Activated naive CD8-positive, alpha-beta T cell treated with anti-CD3 and anti-CD28 coated beads, Interleukin-2, amount 50 U/mL, for 16 hours (primary cell): ENCODE measurements at places on chromosomes 5 and 9.

GRCh38 chr5:95738072-95738471, 6.9 kb downstream of the RHOBTB3 start:
- no peak for DNase-seq

DNA sequence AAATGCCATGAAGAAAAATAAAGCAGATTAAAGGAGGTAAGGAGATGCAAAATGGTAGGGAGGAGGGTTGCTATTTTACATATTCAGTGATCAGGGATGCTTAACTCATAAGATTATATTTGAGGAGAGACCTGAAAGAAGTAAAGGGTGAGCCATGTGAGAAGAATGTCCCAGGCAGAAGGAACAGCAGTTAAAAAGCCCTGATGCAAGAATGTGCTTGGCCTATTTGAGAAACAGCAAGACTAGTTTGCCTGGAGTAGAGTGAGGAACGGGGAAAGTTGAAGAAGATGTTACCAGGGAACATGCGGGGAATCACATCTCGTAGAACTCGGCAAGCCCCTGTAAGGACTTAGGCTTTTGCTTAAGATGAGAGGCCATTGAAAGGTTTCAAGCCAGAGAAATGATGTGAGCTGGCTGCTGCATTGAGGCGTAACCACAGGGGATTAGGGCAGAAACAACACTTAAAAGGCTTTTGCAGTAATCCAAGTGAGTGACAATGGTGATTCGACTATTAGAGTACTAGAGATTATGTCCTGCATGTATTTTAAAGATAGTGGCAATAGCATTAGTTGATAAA, 198.7 kb downstream of the VPS13A start:
- no peak for DNase-seq

GRCh38 chr9:107644733-107645463, 155.3 kb upstream of the KLF4 start:
- no peak for DNase-seq

- no peak for DNase-seq
These were observed 275.4 kb downstream of the EPB41L4A start for GRCh38 chr5:112143690-112144089.

- DNase-seq: no peak
These were observed 179.0 kb downstream of the ROR2 start for GRCh38 chr9:91771027-91771426.

DNA sequence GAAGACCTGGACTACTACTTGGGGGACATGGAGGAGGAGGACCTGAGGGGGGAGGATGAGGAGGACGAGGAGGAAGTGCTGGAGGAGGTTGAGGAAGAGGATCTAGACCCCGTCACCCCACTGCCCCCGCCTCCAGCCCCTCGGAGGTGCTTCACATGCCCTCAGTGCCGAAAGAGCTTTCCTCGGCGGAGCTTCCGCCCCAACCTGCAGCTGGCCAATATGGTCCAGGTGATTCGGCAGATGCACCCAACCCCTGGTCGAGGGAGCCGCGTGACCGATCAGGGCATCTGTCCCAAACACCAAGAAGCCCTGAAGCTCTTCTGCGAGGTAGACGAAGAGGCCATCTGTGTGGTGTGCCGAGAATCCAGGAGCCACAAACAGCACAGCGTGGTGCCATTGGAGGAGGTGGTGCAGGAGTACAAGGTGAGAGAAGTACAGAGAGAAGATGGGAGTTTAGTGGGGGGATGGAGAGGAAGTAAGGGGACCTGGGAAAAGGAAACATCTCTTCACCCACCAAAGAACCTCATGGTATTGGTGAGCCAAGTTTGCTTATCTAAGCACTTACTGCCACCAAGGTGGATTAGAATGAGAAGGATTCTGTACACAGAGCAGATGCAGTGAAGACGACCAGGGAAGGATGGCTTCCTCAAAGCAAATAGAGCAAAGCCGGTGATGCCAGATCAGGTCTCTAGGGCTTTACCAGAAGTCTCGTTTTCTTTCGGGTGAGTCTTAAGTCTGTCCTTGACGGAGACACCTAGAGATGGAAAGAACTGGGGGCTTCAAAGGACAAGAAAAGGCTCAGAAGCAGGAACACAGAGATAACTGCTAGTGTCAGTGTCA, 1.5 kb downstream of the TRIM41 start:
- DNase-seq: no peak

DNA sequence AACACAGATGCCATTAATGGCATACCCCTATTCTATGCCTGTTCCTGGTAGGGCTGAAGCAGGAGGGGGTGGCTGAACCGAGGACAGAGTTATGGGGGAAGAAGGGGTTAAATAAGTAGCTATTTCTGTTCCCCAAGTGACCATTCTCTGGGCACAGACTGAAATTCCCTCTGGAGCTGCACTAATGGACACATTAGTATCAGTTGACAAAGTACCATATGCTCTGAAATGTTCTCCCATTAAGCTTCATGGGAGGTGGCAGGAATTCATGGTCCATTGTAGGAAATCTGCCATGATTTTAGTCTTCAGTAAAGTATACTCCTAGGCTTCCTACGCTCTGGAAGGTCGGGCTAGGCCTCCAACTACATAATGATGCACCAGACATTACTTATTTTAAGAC, 10.5 kb upstream of the FRMPD1 start:
- no peak for DNase-seq

DNA sequence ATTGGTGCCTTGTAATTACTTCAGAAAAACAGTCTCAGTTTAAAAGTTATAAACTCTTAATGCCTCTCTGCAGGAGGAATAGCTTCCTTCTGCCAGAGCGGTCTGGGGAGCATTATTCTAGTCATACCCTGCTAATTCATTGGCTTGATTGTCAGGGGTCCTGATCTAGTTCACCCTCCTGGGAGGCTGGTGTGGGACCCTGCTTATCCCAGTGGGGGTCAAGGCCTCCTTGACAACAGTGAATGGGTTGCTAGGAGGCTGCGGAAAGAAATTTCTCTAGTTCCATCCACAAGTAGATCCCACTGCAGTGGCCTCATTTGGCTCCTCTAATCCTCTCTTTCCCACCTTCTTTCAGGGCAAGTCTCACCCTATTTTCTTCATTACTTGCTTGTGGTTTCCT, 105.7 kb downstream of the TMC1 start:
- DNase-seq: no peak

DNA sequence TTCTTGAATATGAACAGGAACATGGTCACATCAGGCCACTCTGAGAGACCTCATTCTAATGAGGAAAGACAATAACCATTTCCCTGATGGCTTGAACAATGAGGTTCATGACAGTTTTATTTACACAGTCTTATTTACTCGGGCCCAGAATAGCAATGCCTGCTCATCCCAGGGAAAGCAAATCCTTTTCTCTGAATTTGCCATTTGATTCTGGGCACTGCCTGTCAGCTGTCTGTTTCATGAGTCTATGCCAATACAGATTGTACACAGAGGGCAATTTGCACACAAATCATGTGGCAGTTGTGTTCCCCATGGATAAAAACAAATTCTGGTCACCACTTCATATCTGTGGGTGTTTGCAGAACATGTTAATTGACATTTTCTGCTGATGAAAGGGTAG, 492.5 kb downstream of the ACTL7B start:
- no peak for DNase-seq

DNA sequence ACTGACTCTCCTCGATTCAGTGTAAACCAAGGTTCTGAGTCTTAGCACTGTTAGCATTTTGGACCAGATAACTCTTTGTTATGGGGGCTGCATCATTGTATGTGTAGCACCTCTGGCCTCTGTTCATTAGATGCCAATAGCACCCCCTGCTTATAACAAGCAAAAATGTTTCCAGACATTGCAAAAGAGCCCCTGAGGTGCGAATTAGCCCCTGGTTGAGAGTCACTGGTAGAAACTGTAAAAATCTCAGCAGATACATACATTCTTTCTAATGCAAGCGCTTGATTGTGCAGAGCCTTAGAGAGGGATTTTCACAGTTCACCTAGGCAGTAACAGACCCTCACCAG, 2.8 kb downstream of the ADRB2 start:
- no peak for DNase-seq

DNA sequence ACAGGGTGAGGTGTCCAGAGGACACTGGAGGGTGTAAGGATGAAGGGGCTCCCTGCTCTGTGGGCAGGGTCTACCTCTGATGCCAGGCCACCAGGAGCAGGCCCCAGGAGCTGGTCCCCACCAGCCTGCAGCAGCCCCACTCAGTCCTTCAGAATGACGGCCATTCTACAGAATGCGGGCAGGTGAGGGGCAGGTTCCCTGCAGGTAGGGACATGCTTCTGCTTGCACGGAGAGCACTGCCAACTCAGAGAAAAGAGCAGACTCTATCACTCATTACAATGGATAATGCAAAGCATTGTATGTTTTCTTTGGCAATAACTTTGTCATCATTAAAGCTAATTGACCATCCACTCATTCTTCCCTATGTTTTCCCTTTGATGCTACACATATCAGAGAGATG, 39.0 kb downstream of the DDX31 start:
- no peak for DNase-seq

DNA sequence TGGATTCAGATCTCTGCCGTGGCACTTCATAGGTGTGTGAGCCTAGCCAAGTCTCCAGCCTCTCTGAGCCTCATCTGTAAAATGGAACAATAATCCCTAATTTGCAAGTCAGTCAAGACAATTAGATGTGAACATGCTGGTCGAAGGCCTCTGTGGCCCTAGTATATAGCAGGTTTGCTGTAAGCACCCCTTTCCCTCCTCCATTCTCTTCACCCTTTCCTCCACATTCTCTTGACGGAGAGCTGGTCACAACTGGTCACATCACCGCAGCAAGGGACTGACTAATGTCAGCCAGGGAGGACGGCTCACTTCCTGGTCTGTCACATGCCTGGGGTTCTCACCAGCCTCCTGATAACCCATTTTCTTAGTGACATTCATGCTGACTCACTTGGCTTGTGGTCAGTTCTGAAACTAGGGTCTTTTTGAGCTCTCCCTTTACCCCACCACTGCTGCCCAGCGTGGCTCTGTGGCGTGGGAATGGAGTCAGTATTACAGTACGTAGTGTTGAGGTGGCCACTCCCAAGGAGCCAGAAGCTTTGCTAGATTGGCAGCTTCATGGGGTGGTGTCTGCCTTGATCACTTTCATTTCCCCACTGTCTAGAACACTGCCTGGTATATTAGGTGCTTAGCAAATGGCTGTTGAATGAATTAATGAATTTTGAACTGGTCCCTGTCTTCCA, 47.8 kb downstream of the ERGIC1 start:
- DNase-seq: no peak

- DNase-seq: no peak
These were observed 74.4 kb downstream of the SLC28A3 start for GRCh38 chr9:84266087-84266561.

GRCh38 chr9:132075853-132076252, 3.8 kb downstream of the MED27 start:
- DNase-seq: no peak

GRCh38 chr9:87535817-87536539, 38.3 kb downstream of the DAPK1 start:
- no peak for DNase-seq

DNA sequence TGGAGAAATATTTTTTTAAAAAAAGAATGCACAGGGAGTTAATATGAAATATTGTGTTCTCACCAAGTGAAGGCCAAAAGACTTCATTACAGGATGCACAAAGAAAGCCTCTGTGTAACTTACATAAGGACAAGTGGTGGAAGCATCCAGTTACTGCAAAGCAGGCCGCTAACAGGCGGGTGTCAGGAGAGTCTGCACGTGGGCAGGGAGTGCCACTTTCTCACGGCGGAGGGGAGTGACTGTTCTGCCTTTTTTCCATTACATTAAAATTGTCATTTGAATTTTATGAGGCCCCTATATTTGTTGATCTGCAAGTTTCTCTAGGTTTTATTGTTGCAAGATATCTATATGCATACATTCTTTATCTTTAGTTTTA, 28.1 kb upstream of the SPATA31E1 start:
- DNase-seq: no peak

DNA sequence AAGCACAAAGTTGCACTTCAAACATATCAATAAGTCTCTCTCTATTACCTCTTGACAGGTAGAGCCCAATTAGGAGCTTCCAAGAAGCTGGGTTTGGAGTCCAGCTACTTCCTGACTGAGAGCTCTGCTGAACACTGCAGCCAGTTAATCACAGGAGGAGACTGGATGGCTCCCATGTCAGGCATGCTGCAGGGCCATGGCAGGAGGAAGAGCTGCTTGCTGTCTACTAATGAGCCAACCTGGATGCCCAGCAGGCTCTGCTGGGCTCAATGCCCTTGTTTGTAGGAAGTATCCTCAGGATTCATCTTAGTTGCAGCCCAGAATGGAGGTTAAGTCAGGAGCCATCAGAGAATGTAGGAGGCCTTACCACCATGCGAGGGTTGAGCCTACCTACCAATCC, 91.9 kb downstream of the TMEM215 start:
- no peak for DNase-seq

- DNase-seq: no peak
These were observed 85.8 kb downstream of the NUDT12 start for GRCh38 chr5:103476811-103477210.

GRCh38 chr5:67494186-67494855, 297.7 kb upstream of the CD180 start:
- DNase-seq: no peak

DNA sequence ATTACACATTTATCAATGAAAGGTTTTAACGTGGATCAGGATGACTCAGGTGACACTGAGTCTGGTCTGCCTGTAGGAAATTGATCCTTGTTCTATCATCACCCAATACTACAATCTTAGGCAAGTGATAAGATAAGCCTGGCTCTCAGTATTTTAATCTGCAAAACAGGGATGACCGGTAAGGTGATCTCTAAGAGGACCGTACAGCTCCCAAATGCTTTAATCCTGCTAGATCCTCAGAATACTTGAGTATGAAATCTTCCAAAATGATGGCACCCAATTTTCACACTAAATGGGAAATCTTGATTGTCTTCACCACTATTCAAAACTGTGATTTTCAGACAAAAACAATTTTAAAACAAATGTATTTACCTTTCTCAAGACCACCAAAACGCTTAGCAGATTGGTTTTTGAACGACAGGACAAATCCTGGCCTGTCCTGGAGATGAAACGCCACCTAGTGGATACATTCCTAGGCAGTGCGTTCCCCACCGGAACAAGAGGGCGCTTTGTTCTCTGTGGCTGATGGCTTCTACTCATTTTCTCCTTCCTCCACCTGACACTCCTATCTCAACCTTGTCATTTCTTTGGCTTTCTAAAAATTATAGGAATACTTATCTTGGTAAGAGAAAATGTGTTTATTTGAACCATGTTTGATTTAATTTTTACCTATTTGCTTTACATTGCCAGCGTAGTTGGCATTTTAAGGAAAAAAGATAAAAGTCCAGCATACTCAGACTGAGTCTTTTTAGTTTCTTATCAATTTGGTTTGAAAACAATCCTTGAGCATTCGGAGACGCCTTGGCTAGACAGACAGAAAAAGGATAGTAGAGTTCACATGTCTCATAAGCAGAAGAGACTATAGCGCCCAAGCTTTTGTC, 41.2 kb upstream of the VCAN start:
- peak; percentile 4 for DNase-seq

- no peak for DNase-seq
These were observed 119.8 kb downstream of the SIL1 start for GRCh38 chr5:139078345-139078744.
